ENCODE measurements at places on chromosomes 5 and 9.

DNA sequence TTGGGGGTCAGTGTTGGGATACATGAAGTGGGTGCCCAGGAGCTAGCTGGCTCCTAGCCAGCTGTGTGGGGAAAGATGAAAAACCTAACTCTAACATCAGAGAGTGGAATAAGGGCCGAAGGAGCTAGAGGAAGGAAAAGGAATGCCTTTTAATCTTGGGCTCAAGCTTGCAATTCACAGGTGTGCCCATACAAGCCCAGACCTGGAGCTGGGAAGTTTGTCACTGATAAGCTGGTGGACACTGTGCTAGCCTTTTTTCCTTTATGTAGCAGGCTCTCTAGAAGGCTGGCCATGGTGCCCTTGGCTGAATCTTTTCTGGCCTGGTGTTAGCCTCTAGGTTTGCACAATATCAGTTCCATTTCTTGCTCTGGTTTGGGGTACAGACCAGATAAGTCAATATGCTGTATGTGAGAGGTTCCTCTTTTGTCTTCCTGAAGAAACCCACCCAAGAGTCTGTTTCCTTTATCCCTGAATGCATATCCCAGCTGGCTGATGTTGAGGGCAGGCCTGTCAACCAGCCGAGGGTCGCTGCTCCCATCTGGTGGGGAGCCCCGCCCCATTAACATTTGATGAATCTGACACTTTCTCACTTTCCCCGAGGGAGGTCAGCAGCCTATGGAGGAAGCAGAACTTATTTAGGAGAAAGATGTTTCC lies 92.4 kb upstream of the CXCL14 start:
- no peak for DNase-seq

DNA sequence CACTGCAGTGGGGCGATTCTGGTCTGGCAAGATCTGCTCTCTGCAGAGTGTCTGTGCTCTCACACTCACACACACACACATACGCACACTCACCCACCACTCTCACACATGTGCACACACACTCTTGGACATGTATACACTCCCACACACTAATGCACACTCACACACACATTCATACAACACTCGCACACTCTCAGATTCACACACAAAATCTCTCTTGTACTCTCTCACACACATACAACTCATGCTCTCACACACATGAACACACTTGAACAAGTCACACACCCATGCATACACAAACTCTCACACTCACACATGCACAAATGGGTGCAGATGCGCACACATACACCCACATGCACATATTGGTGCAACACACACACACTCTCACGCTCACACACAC lies 31.7 kb downstream of the TMEM174 start:
- DNase-seq: no peak

DNA sequence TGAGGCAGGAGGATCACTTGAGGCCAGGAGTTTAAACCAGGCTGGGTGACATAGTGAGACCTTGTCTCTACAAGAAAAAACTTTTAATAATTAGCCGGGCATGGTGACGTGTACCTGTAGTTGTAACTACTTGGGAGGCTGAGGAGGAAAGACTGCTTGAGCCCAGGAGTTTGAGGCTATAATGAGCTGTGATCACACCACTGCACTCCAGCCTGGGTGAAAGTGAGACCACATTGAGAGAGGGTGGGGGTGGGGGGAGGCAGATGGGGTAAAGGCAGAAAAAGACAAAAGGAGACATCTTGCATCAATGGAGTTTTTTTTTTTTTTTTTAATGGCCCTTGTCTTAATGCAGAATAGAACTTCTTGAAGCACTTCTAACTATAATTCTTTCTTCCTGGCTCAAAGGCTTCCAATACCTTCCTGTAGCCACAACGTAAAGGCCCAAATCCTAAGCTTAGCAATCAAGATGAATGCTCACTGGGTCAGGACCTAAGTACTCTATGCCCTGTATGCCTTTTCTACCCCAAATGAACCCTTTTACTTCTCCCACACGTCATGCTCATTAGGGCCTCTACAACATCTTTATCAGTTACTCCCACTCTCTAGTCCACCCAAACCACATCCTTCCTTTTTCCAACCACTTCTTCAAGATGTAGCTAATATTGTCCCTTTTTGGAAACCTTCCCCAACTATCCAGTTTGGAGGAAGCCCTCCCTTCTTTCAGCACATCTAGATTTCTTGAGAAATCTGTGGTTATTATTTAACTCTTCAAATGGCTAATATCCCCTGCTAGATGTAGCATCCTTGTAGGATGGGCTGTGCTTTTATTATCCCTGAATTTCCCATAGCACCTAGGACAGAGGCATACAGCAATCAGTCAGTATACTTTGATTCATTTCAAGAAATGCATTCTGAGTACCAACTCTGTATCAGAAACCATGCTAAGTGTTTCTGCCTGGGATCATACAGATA lies 40.8 kb downstream of the CSF2 start:
- no peak for DNase-seq

DNA sequence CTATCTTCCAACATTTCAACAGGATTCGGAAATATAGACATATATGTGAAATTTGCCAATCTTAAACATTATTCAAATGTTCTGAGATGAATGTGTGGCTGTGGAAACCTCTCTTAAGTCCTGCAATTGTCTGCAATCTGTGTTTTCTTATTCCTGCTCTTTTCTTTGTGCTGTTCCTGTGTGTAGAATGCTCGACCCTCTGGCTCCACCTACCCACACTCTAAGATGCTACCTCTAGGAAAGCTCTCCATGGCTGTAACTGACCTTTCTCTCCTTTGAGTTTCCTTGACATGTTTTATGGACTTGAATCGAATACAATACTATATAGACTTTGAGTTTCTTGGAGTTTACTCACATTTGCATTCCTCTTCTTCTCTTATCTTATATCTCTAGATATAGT lies 120.6 kb upstream of the ASTN2 start:
- DNase-seq: no peak

- DNase-seq: no peak
Measured at GRCh38 chr9:96480736-96481135, 30.8 kb downstream of the HABP4 start.

DNA sequence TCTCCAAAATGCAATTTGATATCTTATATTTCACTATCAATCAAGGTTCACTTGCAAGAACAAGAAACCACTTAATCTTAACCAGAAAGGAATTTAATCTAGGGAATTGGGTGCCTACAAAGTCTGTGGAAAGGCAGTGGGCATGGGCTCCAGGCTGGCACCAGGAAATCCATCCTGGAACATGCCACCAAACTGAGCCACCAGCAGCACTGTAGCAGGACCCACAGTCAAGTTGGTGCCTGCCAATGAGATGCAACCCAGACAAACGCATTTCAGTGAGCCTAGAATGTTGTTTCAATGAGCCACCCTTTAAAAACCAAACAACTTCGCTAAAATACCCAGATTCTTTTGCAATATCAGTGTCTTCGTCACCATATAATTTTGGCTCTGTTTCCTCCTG lies 71.1 kb downstream of the PRKACG start:
- no peak for DNase-seq

DNA sequence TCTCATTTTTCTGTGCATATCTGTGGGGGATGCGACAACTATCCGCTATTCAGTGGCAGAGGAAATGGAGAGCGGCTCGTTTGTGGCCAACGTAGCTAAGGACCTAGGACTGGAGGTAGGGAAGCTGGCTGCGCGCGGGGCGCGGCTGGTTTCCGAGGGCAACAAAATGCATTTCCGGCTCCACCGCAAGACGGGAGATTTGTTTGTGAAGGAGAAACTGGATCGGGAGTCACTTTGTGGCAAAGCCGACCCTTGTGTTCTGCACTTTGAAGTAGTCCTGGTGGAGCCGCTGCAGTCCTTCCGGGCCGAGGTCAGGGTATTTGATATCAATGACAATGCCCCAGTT lies 320 bp downstream of the PCDHB1 start:
- DNase-seq: no peak

GRCh38 chr5:82074950-82075349 lies 103.1 kb downstream of the ATG10 start:
- no peak for DNase-seq

All from stimulated activated CD4-positive, alpha-beta T cell treated with anti-CD3 and anti-CD28 coated beads, Interleukin-1b, Interleukin-23, amount 100 ng/mL, for 1 hour (primary cell).